ENCODE measurements at places on chromosomes 3 and 15.

DNA sequence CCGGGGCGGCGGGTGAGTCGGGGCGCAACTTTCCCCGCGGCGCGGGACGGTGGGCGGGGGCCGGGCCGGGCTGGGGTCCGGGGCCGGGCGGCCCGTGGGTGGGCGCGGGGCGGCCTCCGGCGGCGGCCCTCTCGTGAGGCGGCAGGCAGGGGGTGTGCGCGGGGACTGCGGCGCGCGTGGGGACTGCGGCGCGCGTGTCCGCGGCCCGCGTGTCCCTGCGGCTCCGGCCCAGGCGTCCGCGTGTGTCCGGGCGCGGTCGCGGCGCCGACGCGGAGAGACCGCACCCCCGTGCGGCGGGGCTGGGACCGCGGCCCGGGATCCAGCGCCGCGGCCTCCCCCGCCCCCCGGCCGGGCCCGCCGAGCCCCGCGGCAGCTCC lies 349 bp downstream of the PLXNA1 start:
- no peak for DNase-seq

GRCh38 chr3:87045473-87045872 lies 54.5 kb upstream of the VGLL3 start:
- no peak for DNase-seq

- no peak for DNase-seq
Measured at GRCh38 chr3:187066228-187066995, 72.9 kb downstream of the RPL39L start.

GRCh38 chr3:138434276-138434874 lies at the start of gene ESYT3:
Gene ESYT3 (plus strand): TSS chr3:138434616. CDS start chr3:138434799, 183 bp downstream.
- DNase-seq, result no peak

- no peak for DNase-seq
Measured at GRCh38 chr15:65743637-65744252, 48.3 kb downstream of the DENND4A start.

- no peak for DNase-seq
Measured at GRCh38 chr15:81117136-81117535, 16.9 kb upstream of the CFAP161 start.

DNA sequence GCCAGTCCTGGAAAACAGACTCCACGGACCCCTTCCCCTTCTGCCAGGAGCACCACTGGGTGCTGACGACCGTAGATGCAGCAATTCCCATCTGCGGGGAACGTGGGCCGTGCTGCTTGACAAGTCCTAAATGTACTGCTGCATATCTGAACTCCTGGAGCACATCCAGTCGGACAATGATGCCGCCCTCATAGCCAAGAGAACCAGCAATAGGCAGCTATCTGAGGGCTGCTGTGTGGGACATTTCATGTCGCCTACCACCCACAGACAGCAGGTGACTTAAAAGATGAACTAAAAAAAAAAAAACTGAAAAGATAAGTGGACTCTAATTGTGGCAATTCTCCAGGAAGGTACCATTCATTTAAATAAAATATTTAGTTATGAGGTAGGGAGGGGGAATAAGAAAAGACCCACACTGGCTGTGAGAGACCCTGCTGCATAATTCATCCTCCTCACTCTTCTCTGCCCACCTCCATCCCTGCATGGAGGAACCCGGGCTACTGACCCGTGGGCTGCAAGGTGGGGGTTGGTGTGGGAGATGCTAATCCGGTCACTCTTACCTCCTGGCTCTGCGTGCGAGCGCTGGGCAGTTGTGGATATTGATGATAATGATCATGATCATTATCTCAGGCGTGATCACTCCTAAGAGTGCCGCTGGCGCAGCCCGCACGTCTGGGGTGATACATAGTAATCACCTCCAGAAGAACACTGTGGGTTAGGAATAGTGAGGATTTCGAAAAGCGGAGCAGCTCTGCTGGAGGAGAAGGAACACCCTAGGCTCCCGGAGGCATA lies 28.3 kb downstream of the ALS2CL start:
- DNase-seq, result no peak

- DNase-seq, result no peak
Measured at GRCh38 chr3:67521053-67521646, 133.3 kb downstream of the SUCLG2 start.

- peak; percentile 67 for DNase-seq
Measured at GRCh38 chr15:51227940-51228732, 110.3 kb downstream of the CYP19A1 start.

DNA sequence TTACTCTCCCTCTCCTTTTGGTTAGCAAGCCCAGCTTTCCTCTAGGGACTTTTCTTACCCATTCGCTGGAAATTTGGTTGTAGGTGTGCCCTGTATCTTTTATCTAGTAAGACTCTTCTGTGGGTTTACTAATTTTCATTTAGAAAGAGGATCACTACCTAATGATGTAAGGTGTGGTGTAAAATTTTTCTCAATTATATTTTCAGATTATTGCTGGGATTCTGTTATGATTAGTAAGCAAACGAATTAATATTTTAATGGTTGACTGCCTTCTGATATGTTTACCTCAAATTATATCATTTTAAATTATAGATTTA lies 28.5 kb downstream of the PLCL2 start:
- DNase-seq, result no peak

DNA sequence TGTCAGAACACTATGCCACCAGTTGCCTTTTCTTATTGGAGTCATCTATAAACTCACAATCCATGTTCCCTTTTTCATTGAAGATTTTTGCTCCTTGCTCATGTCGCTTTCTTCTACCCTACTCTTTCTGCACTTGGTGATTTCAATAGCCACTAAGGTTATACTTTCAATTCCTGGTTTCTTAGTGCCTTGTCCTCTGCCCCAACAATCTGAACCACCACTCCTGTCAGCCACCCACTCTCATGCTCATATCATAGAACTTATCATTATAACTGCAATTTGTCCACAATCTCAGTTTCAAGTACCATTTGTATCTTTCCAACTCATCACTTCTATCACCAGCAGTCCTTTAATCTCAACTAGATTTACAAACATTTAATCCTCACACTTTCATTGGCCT lies 10.0 kb upstream of the GRAMD1C start:
- DNase-seq, result no peak

DNA sequence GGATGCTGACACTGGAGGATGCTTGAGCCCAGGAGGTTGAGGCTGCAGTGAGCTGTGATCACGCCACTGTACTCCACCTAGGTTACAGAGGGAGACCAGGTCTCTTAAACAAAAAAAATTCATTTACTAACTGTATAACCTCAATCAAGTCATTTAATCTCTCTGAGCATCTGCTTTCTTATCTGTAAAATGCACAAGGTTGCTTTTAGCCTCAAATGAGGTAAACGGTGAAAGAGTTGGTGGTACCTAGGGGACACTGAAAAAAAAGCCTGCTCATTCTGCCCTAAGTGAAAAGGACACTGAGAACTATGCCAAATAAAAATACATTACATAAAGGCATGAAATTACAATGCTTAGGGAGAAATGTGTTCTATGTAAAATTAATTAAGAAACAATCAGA lies 3.4 kb downstream of the PP2D1 start:
- no peak for DNase-seq

DNA sequence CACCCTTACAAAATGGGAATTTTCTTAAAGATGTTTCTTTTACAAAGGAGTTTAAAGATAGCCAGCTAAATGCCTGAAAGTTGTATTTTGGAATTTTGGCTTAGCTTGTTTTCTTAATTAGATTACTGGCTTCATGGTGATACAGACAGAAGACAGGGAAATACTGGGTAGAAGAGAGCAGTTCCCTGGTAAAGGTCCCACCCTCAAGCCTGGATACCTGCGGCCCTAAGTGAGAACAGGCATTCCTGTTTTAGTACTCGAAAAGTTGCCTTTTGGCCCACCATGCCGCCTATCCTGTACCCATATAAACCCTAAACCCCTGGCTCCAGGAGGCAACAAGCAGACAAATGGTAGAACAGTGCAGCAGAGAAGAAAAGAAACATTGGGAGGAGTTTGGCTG lies 29.4 kb downstream of the SETMAR start:
- no peak for DNase-seq

- no peak for DNase-seq
Measured at GRCh38 chr3:86109434-86109833, 881.5 kb downstream of the VGLL3 start.

DNA sequence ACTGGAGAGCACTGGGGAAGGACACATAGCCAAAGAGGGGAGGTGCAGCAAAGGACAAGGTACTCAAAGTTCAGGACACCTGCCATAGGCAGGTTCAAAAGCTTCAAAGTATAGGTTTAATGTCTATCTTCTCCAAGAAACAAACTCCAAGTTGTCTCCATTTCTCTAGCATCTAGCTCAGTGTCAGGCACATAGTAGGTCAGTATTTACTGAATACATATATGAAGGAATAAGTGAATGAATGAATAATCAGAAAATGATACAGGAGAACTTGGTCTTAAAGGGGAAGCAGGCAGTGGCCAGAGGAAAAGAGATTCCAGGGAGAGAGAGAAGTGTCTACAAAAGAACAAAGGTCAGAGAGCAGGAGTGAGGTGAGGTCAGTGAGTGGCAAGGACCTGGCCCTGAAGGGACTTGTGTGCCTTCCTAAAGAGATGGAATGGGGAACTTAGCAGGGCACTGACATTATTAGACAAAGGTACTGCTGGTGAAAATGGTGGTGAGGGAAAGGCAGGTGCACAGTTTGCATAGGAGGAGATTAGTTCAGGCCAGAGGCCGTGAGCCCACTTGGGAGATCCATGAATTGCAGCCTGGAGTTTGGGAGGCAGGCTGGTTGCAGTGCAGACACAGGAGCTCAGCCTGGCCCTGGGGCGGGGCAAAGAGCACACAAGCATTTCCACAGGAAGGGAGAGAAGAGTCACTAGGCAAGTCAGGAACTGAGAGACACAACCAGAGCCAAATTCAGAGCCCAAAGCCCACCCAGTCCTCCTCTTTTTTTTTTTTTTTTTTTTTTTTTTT lies 21.4 kb downstream of the TBC1D2B start:
- DNase-seq, result no peak

- DNase-seq, result no peak
Measured at GRCh38 chr3:149495581-149496125, 21.2 kb downstream of the TM4SF4 start.

DNA sequence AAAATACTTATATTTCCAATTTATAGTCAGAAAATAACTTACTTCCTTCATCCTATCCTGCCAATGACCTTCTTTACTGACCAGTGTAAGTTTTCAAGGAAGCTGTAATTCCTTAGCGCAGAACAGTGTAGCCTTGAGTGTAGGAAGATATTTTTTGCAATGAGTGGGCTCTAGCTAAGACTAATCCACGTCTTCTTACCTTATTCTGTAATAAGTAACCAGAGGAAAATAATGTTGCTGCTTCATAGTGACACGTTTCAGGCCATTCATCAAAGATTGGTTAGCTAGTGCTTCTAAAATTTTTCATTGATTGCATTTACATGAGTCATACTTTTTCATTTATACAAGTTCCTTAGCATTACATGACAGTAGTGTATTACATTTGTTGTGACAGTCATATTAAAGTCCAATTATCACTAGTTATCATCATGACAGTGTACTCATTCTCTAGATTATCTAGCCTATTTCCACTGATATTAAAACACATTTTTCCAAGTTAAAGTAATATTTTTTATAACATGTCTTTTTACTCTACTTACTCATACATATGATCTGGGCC lies 403.8 kb upstream of the EPHA3 start:
- DNase-seq, result no peak

- no peak for DNase-seq
Measured at GRCh38 chr15:58355973-58356372, 75.8 kb upstream of the LIPC start.

DNA sequence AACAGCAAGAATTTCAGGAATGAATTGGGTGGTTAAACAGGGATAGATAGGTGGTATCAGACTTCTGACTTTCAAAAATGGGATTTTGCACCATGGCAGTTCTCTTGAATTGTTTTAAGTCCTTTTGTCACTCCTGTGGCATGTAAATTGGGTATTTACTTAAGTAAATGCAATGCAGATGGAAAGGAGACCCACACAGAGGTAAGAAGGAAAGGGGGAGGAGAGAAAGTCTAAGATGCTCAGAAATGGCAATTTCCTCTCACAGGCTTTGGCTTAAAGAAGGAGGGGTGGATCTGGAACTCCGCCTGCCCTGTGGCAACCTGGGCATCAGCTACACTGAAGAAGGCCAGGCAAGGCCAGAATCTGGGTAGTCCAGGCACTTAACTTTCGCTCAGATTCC lies 197.1 kb upstream of the UBE2E1 start:
- DNase-seq, result no peak

Data from BJ (cell line).